ENCODE measurements at places on chromosomes 5 and 9.

- no peak for DNase-seq
These were observed 375 bp upstream of the C5orf24 start for GRCh38 chr5:134845335-134845851.

GRCh38 chr5:56126487-56127179 lies 106.5 kb downstream of the ANKRD55 start:
- DNase-seq, result no peak

DNA sequence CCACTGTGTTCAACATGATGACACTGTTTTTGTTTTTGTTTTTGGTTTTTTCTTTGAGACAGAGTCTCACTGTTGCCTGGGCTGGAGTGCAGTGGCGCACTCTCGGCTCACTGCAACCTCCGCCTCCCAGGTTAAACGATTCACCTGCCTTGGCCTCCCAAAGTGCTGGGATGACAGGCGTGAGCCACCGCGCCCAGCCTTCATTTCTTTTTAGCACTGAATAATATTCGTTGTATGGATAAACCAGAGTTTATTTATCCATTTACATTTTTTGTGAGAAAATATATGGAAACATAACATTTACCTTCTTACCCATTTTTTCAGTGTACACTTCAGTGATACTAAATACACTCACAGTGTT lies 4.2 kb downstream of the CARD19 start:
- no peak for DNase-seq

DNA sequence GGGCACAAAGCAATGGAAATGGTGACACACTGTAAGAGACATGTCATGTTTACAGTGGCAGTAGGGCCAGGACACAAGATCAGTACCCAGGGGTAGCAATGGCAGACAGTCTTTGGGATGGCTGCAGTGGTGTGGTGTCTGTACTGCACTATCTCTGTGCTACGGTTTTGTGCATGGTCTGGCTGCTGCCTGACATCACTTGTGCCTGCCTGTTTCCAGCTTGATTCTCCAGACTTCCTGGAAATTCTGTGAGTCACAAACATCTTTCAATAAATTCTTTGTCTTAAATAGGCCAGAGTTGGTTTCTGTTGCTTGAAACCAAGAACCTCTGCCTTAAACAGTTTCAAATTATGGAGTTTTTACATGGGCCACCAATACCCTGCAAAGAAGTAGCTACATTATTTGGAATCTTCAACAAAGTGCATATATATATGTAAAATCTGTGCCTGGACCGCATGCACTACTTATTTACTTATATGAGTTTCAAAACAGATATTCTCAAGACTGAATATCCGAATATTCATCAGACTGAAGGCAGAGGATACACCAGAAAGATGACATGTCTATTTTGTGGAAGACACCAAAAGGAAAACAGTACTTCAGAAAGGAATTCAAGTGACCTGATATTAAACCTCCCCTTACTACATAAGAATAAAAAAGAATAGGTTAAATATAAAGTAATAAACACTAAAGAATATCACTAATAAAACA lies 188.1 kb downstream of the RFX3 start:
- no peak for DNase-seq

GRCh38 chr5:170270293-170271069 lies 27.1 kb downstream of the LCP2 start:
- no peak for DNase-seq
